Lower lobe of right lung (tissue), 2 donors: ENCODE measurements at places on chromosomes 6 and 20. TPM values are rescaled to one million over a fixed set of nuclear protein-coding genes. Genes with fewer than 3 reads are reported as not detected.

SLC17A9 gene
- total RNA-seq: 10.4 TPM

CDH26 gene
- 8.4 TPM for total RNA-seq

SNAI1 gene
- 1.9 TPM for total RNA-seq

RFX6 gene
- not detected for total RNA-seq

EYS gene
- not detected for total RNA-seq

ZC3H12D gene
- total RNA-seq: 2.6 TPM

KCNK16 gene
- not detected for total RNA-seq

TRPC4AP gene
- 63.2 TPM for total RNA-seq

NHLRC1 gene
- total RNA-seq: 2.4 TPM

CLPSL1 gene
- total RNA-seq: not detected

STMND1 gene
- 4.9 TPM for total RNA-seq

ADNP gene
- 58.3 TPM for total RNA-seq

TRIM10 gene
- total RNA-seq: not detected

BHLHE23 gene
- not detected for total RNA-seq

C20orf204 gene
- 1.2 TPM for total RNA-seq

TBX18 gene
- 1.5 TPM for total RNA-seq

KCNK17 gene
- total RNA-seq: 5.5 TPM

SYNCRIP gene
- 78.7 TPM for total RNA-seq

ZBTB12 gene
- 5.1 TPM for total RNA-seq

UTRN gene
- total RNA-seq: 275 TPM

OOEP gene
- total RNA-seq: not detected

CYP24A1 gene
- 0.21 TPM for total RNA-seq

C6orf15 gene
- total RNA-seq: not detected

DYNLT2 gene
- total RNA-seq: 1.6 TPM

HLA-DQB1 gene
- total RNA-seq: 132 TPM

STX11 gene
- 54.1 TPM for total RNA-seq

MAP3K5 gene
- total RNA-seq: 32.0 TPM

GRM1 gene
- 0.09 TPM for total RNA-seq

PPP1R3G gene
- total RNA-seq: 0.41 TPM

CTNNBL1 gene
- total RNA-seq: 52.3 TPM

CCDC170 gene
- total RNA-seq: 5.4 TPM
